ENCODE measurements at places on chromosomes 13 and 19.

- no peak for DNase-seq
Observed at GRCh38 chr13:31895691-31896090, 135.9 kb upstream of the FRY start.

DNA sequence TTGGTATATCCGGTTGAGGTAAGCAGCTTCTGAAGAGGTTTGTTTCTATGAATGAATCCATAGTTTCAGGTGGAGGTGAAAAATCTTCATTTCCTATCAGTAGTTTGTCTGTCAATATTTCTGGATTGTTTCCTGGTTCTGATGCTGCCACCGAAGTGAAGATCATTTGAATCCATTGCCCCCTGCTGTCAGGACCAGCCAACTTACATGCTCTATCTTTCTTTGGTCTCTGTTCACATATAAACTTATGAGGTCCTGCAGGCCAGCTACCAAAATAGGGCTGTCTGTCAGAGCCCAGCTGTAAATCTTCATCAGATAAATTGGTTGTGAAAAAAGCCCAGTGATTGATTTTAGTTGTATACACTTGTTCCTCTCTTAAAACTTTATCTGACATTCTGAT is 15.2 kb upstream of the N4BP2L1 start:
- peak; percentile 33 for DNase-seq

- DNase-seq: no peak
Observed at GRCh38 chr13:78323040-78323439, 280.3 kb downstream of the POU4F1 start.

DNA sequence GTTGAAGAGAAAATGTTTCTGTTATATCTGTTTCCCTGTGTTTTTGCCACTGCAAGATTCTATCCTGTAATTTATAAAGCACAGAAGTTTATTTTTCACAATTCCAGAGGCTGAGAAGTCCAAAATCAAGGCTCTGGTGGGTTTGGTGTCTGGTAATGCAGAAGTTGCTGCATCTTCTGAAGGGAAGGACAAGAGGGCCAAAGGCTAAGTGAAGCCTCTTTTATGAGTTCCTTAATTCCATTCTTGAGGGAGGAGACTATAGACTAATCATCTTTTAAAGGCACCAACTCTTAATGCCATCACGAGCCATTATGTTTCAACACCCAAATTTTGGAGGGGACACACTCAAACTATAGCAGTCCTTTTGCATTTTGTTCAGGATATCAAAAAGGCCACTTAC is 34.1 kb upstream of the WDFY2 start:
- DNase-seq: no peak

- DNase-seq: no peak
Observed at GRCh38 chr19:47512948-47513319, 1.9 kb downstream of the NAPA start.

- DNase-seq: no peak
Observed at GRCh38 chr13:88103824-88104223, 432.7 kb downstream of the SLITRK5 start.

DNA sequence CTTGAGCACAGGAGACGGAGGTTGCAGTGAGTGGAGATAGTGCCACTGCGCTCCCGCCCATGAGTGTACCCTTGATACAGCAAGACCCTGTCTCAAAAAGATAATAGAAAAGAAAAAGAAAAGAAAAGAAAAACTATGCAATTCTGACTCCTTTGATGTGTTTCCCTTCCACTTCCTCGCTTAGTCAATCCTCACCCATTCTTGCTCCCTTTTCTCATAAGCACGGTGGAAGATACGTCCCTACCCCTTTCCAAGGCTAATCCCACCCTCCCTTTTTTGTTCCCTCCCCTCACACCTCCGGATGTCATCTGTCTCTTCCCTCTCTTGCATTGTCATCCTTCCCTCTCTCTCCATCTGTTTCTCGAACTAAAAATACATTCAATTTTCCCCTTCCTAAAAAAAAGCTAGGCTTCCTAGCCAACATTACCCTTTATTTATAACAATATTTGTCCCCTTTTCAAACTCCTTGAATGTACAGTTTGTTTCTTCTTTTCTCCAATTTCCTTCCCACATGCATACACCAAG is 40.5 kb upstream of the ITM2B start:
- DNase-seq: no peak

- DNase-seq: no peak
Observed at GRCh38 chr13:35191883-35192282, 249.8 kb downstream of the NBEA start.

DNA sequence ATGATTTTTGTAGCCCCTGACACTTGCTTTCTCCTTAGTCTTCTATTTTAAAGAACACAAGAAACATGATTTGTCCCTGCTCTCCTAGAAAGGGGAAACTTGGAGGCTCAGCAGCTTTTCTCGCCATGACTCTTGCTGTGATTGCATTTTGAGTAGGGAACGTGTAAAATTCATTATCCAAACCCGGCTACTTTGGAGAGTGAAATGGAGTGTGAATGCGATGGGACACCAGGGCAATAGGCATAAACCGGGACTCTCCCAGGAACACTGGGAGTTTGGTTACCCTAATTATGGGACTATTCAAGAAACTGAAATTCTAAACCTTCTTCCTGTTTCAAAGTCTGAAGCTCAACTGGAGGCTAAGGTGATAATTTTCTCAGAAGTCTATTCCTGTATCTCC is 181.7 kb upstream of the RFC3 start:
- no peak for DNase-seq

- DNase-seq: no peak
Observed at GRCh38 chr19:44824761-44825160, 15.9 kb downstream of the BCAM start.

- DNase-seq: no peak
Observed at GRCh38 chr13:54637366-54637765, 1608.8 kb downstream of the OLFM4 start.

- DNase-seq: no peak
Observed at GRCh38 chr19:35454663-35455062, 6.6 kb downstream of the FFAR2 start.

DNA sequence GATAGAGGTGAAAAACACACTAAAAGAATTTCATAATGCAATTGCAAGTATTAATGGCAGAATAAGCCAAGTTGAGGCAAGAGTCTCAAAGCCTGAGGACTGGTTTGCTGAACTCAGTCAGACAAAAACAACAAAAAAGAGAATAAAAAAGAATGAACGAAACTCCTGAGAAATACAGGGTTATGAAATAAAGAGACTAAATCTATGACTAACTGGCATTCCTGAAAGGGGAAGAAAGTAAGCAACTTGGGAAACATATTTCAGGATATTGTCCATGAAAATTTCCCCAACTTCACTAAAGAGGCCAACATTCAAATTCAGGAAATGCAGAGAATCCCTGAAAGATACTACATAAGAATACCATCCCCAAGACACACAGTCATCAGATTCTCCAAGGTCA is 47.8 kb downstream of the UBL3 start:
- DNase-seq: no peak

GRCh38 chr19:1854542-1855039 is 6.3 kb upstream of the REXO1 start:
- no peak for DNase-seq

GRCh38 chr13:40999416-40999815 is 19.7 kb downstream of the ELF1 start:
- DNase-seq: no peak

DNA sequence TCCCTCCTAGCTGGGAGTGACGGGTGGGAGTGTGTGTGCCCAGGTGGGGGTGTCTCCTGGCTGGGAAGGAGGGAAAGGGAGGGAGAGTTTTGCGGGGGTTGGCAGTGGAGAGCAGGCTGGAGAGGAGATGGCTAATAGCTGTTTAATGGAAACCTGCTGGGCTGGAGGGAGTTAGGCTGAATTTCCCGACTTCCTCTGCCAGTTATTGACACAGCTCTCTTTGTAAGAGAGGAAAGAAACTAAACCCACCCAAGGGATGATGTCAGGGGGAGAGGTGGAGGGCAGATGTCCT is 10.2 kb upstream of the ILF3 start:
- no peak for DNase-seq

DNA sequence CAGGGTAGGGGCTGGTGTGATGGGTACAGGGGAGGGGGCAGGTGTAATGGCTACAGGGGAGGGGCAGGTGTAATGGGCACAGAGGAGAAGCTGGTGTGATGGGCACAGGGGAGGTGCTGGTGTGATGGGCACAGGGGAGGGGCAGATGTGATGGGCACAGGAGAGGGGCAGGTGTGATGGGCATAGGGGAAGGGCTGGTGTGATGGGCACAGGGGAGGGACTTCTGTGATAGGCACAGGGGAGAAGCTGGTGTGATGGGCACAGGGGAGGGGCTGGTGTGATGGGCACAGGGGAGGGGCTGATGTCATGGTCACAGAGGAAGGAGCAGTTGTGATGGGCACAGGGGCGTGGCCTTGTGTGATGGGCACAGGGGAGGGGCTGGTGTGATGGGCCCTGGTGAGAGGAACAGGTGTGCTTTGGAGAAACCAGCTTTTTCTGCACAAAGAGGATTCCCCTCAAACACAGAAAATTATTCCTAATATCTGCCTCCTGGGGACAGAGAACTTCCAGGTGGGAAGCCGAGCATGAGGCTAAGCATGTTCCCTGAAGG is 38.6 kb upstream of the POP4 start:
- no peak for DNase-seq

DNA sequence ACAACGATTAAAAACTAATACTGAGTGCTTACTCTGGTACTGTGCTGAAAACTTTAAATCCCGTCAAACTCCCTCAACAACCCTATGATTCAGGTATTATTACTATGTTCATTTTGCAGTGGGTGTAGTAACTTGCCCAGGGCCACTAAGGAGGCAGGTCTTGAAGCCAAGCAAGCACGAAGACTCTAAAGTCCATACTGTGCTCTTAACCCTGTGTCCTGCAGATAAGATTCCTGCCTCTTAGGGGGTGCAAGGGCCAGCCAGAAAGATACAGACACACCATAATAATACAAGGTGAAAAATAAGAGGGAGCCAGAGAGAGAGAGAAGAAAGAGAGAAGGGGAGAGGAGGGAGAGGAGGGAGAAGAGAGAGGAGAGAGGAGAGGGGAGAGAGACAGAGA is 95.5 kb downstream of the CDADC1 start:
- DNase-seq: no peak

DNA sequence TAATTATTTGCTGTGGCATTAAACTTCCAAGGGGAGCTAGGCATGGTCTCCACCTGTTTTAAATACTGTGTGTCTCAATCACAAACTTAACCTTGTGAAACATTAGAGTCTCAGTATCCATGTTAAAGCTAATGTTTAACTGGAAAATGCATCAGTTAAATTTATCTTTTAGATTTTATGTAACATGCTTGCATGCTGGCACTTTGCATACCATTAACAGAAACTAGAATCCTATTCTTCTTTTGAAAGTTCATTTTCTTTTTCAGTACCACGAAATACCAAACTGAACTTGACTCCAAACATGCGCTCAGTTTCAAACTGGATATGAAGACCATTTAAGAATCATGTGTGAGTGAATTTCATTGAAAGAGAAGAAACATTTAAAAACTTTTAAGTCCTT is 328.9 kb upstream of the SLC10A2 start:
- no peak for DNase-seq

DNA sequence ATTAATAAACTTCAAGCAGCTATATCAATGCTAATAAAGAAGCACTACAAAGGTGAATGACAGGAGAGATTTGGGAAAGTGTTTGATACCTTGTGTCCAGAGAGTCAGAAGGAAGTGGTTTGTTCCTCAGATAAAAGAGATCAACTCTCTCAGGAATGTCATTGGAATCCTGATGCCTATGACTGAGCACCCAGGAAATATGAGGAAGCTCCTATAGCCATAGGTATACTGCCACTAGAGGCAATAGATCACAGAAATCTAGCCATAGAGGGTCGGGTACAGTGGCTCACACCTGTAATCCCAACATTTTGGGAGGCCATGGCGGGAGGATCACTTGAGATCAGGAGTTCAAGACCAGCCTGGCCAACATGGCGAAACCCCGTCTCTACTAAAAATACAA is 612.6 kb downstream of the DACH1 start:
- DNase-seq: no peak

DNA sequence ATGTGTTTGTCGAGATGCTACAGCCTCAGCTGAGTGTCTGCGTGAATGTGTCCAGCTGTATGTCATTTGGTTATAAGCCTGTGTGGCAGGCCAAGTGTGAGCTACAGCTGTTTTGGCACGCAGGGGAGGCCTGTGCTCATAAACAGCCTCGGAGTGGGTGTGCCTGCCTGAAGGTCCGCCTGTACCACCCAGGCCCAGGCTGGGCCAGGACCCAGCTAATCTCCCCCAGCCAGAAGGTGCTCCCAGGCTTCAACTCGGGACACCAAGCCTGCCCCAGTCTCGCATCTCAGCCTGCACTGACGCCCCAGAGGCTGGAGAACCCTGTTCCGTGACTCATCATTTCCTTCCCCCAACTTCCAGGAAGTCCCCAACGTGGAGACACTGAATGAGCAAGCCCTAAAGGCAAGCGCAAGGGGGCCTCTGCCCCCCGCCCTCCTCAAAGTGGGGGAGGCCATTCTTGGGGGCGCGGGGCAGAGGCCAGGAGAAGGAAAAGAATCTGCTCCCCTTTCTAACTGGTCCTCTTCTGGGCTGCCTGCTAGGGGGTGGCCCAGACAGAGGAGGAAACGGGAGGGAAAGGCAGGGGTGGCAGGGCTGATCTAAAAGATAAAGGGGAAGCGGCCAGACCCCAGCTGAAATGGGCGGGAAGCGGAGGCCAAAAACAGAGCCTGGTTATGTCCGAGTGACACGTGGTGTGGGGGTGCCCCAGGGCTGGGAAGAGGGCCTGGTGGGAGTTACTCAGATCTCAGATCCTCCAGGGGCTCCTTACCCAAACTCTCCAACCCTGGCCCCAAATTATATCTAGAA is 2.0 kb downstream of the SLC1A5 start:
- DNase-seq: peak; percentile 88

DNA sequence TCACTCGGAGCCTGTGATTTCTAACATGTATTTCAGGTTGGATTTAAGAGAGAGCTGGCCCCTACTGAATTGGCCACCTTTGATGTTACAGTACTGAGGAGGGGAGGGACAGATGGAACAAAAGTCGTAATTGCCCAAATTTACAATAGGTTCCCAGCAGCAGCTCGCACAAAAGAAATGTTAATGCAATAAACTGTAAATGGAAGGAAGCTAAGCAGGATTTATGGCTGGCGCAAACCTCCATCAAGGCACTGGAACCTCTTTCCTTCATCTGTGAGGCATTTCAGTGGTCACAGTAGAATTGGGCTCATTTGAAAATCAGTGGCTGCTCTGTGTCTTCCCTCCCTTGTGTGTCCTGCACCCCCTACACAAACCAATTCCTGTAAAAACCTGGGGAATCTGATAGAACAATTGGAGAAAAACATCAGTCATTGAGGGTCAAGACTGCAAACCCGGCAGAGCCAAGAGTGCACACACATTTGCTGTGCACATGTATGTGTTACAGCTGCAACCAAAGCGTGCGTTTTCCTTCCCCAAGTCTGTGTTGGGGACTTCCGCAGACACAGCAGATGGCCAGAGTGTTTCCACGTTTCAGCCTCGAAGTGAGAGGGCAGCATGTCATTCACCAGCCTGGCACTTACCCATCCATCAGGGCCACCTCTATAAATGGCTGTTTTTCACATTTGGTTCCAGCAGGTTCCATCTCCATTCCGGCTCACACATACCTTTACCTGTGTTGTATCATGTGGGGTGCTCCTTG is 192.8 kb downstream of the TM9SF2 start:
- no peak for DNase-seq

- DNase-seq: no peak
Observed at GRCh38 chr19:4015705-4016402, 8.3 kb downstream of the PIAS4 start.

Measured in activated CD4-positive, alpha-beta T cell treated with anti-CD3 and anti-CD28 coated beads for 48 hours (primary cell).